ENCODE measurements at places on chromosomes 7 and 10. TPM values are rescaled to one million over a fixed set of nuclear protein-coding genes. Genes with fewer than 3 reads are reported as not detected.

GRCh38 chr7:76089865-76090475 lies 42.1 kb downstream of the MDH2 start:
- H3K27me3 ChIP-seq: no peaks in the 10 kb centered on the region
- no peak for DNase-seq
- H3K4me3 ChIP-seq: no peak overlapping the region
- H3K27ac ChIP-seq: no peak overlapping the region

- no peak overlapping the region for H3K4me3 ChIP-seq
- H3K36me3 ChIP-seq: no peaks in the 10 kb centered on the region
- no peak for DNase-seq
- peaks cover 8% of the 10 kb centered on the region for H3K4me1 ChIP-seq
- no peaks in the 10 kb centered on the region for H3K27me3 ChIP-seq
- H3K27ac ChIP-seq: no peak overlapping the region
Observed at GRCh38 chr10:6269953-6270867, 67.5 kb downstream of the PFKFB3 start.

- H3K27ac ChIP-seq: no peak overlapping the region
- no peak for DNase-seq
- no peaks in the 10 kb centered on the region for H3K27me3 ChIP-seq
- H3K36me3 ChIP-seq: no peaks in the 10 kb centered on the region
- H3K4me3 ChIP-seq: no peak overlapping the region
Observed at GRCh38 chr7:28078036-28078901, 102.3 kb downstream of the JAZF1 start.

DNA sequence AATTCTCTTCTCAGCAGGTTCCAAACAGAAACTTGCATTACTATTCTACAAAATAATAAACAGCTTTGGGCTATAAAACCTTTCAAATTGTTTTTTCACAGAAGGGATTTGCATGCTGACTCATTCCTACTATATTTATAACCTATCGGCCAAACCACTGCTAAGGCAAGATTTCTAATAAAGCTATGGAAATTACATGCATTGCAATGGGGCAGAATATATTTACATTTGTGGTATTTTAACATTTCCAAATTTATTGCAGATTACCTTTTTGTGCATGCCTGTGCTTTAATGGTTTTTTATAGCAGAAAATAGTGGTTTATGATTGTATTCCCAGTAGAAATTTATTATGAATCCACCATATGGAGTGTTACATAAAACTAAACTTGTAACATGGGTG lies 69.0 kb upstream of the NPVF start:
- no peaks in the 10 kb centered on the region for H3K27me3 ChIP-seq
- no peak overlapping the region for H3K4me3 ChIP-seq
- H3K4me1 ChIP-seq: no peaks in the 10 kb centered on the region
- DNase-seq: no peak
- no peaks in the 10 kb centered on the region for H3K36me3 ChIP-seq

DNA sequence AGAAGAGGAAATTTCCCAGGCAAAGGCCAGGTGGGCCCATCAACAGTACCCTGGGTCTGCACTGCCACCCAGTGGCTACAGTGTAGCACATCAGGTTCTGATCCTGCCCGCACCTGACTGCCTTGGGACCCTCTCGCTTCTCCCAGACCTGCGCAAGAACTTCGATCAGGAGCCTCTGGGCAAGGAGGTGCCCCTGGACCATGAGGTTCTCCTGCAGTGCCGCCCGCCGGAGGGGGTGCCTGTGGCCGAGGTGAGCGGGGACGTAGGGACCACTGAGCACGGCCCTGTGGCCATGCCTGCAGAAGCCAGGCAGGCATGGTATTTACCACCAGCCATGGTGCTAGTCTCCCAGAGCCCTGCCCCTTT lies 33.9 kb upstream of the SLC29A3 start:
- H3K36me3 ChIP-seq: no peaks in the 10 kb centered on the region
- H3K27me3 ChIP-seq: no peaks in the 10 kb centered on the region
- H3K4me1 ChIP-seq: peaks cover 8% of the 10 kb centered on the region
- no peak overlapping the region for H3K27ac ChIP-seq

GRCh38 chr10:48529331-48529730 lies 75.5 kb downstream of the ARHGAP22 start:
- no peak overlapping the region for H3K4me3 ChIP-seq
- no peaks in the 10 kb centered on the region for H3K27me3 ChIP-seq
- H3K4me1 ChIP-seq: no peaks in the 10 kb centered on the region
- no peaks in the 10 kb centered on the region for H3K36me3 ChIP-seq

- no peak overlapping the region for H3K27ac ChIP-seq
- no peaks in the 10 kb centered on the region for H3K27me3 ChIP-seq
- no peak for DNase-seq
- no peak overlapping the region for H3K4me3 ChIP-seq
- no peaks in the 10 kb centered on the region for H3K4me1 ChIP-seq
- no peaks in the 10 kb centered on the region for H3K36me3 ChIP-seq
Observed at GRCh38 chr7:43621729-43622448, 39.0 kb downstream of the STK17A start.

- no peaks in the 10 kb centered on the region for H3K27me3 ChIP-seq
- H3K36me3 ChIP-seq: no peaks in the 10 kb centered on the region
- no peak overlapping the region for H3K4me3 ChIP-seq
- H3K27ac ChIP-seq: no peak overlapping the region
- no peak for DNase-seq
Observed at GRCh38 chr10:77214799-77215198, 422.8 kb downstream of the KCNMA1 start.

GRCh38 chr7:115128154-115128553 lies 206.3 kb downstream of the MDFIC start:
- no peaks in the 10 kb centered on the region for H3K4me1 ChIP-seq
- H3K36me3 ChIP-seq: no peaks in the 10 kb centered on the region
- no peak overlapping the region for H3K4me3 ChIP-seq
- DNase-seq: no peak
- no peaks in the 10 kb centered on the region for H3K27me3 ChIP-seq

DNA sequence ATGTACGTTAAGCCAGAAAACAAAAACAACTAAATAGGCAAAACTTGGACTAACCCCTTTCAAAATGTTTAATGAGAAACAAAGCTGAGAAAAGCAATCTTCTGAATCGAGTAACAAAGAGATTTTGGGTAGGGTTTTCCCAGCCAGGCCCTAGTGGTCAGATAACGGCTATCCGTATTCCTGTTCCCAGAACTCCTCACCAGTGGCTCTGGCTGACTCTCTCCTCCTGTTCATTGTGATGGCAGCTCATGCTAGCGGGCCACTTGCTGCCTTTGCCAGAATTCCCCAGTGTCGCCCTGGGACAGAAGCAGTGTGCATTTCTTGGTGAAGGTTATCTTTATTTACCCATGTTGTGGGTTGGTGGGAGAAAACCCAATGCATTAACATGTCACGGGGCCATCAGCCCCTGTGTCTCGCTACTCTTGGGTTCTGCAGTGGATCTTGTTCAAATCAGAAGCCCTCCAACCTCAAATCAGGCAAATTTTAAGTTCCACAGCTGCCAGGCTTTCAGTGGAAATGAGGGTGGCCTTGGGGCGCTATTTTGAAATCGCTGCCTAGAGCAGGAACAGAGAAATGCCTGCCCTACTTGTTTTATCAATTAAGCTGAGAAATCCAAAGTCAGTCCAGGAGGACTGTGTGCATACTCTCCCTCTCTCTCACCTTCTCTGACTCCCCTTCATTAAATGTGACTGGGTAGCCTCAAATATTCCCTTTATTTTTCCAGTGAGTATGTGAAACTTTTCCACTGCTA lies 164.5 kb upstream of the NPVF start:
- DNase-seq: no peak
- H3K27me3 ChIP-seq: no peaks in the 10 kb centered on the region
- no peaks in the 10 kb centered on the region for H3K36me3 ChIP-seq
- H3K27ac ChIP-seq: no peak overlapping the region

SLC39A12 gene
- not detected for total RNA-seq

PIP gene
- not detected for total RNA-seq

SFTPD gene
- 0.51 TPM for total RNA-seq

MYOF gene
- 1.9 TPM for total RNA-seq

All from right lobe of liver (tissue), 6 donors.